RWPE1 (cell line): ENCODE measurements at places on chromosomes 2 and 18.

- no peak for DNase-seq
Measured at GRCh38 chr2:118535818-118536212, 311.6 kb downstream of the EN1 start.

- no peak for DNase-seq
Measured at GRCh38 chr2:100692381-100692780, 127.6 kb upstream of the NPAS2 start.

DNA sequence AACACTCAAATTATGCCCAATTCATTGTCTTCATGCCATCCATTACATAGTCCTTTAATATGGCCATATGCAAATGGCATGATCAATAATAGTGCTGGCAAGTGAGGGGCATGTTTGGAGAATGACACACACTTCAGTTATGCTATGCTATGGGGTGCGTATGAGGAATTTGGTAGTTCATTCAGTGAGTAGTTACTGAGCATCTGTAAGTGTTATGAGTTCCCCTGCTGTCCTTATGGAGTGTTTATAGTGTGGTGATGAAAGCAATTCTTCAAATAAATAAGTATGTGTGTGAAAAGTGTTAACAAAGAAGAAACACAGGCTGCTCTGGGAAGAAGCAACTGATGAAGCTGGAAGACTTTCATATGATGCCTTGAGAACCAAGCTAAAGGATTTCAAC lies 383.7 kb upstream of the SLC14A2 start:
- no peak for DNase-seq

DNA sequence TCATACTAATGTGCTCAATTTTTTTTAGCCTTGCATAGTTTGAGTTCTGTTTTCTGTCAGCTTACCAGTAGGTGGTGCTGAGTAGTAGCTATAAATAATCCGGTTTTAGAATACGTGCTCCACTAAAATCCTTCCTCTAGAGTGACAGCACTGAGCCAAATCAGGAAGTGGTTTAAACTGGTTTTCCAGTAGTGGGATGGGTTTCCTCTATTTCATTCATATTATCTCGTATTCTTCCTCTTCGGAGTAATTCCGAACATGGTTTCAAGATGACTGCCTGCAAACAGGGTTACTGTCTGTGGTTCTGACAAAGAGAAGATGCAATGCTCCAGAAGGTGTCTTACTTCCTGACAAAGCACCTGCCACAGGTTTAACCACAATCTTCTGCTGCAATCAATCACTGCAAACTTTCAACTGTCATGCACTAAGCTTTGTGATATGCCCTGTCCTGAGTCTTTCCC lies 496.9 kb upstream of the VRK2 start:
- no peak for DNase-seq

DNA sequence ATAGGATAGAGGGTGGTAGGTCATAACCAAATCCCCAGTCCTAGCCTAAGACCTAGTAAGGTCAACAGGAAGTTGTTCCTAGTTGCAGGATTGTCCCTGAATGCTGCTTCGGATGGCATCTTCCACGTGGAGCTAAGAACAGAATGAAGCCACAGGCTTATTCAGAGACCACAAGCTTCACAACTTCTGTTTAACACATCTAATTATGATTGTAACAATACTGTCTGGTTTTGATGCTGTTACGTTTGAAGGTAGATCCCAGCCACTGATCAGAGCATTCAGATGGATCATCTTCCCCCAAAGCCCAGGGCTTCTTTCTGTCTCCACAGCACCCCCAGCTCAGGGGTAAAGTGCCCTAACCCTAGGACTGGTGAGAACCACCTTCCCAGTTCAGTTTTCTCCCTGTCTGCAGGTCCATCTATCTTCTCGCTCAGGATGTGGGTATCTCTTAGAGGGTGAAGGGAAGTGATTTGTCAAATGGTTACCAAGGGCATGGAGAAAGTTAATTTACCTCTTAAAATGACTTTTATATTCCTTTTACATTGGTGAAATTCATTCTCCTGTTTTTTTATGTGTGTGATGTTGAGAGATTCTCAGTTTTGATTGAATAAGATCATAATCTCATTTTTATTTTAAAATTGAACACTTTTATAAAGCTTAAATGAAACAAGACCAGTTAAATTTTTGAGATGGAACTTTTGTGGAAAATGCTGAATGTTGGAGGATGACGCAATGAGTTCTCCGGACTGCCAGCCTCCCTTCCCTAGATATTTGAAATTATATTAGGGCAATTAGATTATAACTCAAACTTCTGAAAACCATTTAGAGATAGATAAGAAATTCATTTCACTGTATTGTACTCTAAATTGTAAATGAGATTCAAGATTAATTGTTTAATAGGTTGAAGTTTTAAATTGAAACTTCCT lies 66.5 kb downstream of the RHBDD1 start:
- DNase-seq: no peak

DNA sequence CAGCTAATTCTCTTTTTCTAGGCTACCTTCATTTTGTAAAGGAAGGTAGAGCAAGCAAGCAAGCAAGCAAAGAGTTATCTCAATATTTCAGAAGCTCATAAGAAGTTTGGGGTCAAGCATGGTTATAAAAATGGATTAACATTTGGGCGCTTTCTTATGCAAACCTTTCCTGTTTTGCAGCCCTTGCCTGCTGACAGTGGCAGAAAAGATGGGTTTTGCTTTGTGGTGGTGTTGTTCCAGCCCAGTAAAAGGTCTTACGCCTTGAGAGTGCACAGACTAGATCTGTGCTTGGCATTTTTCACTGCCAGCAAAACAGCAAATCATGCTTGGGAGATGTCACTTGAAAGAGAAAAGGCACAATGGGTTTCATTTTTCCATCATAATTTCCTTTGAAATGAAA lies 1320.6 kb upstream of the CELF4 start:
- DNase-seq: no peak

DNA sequence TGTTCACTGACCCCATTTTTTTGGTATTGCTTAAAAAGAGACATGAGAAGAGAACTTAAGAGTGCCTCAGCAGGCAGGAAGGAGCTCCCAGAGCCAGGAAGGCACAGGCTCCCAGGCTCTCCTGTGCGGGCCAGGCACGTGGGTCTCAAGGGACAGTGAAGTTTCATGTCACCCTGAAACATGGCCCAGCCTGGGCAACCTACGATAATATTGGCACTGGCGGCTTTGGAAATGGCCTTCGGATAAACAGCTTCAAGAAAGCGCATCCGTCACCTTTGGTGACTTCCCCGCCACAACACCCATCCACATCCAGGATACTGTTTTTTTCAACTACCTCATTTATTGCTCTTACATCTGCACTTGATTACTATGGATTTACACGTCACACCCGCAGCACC lies 30.5 kb downstream of the PXDN start:
- no peak for DNase-seq

DNA sequence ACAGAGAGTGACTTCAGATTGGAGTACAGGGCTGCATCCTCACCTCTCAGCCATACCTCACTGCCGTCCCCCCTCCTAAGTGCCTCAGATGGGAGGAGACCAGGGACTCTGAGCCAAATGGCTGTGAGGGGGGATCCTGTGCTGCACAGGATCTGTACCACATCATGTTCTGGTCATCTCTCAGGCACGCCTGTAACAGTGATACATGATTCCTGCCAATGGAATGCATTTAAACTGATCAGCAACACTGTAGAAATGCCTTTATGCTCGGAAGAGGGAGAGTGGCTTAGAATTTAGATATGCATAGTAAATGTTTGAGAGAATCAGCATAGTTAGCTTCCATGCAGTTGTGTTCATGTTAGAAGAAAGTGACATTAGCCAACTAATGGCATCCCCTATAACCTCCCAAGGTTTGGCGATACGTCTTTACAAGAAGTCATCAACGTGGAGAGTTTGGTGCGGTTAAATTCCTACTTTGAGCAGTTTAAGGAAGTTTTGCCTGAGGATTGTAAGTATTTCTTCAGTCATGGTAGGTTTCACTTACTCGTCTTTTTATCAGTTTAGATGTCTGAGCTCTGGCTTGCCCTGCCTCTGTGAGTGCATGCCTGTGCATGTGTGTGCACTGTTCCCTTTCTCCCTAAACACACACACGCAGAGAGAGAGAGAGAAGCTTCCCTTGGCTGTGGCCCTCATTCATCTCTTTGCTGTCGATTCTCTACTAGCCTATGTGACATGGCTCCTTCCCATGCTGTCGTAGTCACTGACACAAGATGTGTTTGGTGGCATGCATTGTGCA lies 40.0 kb downstream of the COA5 start:
- DNase-seq: peak; percentile 8

DNA sequence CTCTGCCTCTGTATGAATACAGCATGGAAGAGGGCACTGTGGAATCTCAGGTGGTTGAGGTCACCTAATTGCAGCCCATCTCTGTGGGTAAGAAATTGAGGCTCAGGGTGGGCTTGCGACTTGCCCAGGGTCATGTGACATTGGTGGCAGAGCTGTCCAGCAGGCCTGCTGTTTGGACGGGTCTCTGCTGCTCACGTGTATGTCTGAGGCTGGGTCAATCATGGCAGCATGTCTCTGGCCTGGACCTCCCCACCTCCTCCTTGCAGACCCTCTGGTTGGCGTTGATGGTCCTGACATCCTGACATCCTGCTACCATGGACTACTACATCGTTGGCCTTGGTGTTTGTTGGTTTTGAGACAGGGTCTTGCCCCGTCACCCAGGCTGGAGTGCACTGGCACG lies 64.3 kb upstream of the HPCAL1 start:
- no peak for DNase-seq

DNA sequence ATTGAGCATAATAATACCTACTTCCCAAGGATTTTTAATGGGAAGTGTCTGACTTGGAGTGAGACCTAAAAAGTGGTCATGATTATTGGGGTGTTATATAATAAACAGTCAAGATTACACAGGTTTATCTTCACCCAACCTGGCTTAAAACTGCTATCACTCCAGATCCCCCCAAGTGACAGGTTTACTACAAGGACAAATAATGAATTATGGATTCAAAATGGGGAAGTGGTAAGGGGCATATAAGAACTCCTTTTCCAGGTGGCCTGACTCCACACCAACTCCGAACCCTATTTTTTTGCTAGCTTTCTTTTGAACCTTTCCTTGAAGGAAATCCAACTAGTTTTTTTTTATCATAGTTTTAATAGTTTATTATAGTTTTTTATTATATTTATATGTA lies 663.0 kb upstream of the FANCL start:
- DNase-seq: no peak

- no peak for DNase-seq
Measured at GRCh38 chr2:191747170-191747530, 69.2 kb downstream of the NABP1 start.

DNA sequence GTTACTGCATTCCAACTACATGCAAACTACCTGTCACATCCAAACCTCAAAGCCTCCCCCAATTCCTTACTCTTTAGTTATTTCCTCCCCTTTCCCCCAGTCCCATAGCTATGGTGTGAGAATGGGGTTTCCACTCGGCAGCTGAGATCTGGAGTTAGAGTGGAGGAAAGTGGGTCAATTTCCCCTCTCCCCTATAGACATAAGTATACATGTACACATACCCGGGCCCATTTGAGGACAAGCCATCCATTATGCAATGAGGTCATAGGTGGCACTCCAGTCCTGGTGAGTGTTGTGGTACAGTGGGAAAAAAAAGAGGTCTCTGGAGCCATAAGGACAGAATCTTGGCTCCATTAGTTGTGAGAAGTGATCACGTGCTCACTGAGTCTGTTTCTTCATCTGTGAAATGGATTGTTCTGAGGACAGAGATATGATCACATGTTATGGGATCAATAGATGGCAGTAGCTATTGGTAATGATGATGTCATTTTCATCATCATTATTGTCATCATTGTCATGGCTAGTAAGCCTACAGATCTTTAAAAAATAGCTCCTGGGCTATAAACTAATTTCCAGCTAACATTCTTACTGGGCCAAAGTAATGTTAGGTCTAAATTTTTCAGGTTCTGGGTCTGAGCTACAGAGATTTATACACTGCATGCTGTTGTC lies 119.0 kb downstream of the BCL2L11 start:
- no peak for DNase-seq

- no peak for DNase-seq
Measured at GRCh38 chr2:219215871-219216534, 2.8 kb downstream of the ABCB6 start.

GRCh38 chr2:116211719-116212118 lies 1602.8 kb upstream of the DDX18 start:
- no peak for DNase-seq

DNA sequence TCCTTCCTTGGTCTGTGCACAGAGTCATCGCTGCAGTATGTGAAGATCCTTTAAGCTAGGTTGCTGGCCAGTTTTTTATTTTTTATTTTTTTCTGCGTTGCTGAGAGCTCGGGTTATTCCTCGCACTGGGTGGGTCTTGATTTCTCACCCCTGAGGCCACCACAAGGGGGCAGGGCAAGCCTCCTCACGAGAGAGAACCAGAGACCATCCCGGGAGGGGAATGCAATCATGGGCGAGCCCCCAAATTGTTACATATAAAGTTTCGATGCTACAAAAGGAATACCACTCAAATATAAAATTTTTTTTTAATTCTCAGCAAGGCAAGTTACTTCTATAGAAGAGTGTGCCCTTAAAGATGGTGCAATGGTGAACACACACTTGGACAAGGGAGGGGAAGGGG lies 24.9 kb downstream of the HTR2B start:
- DNase-seq: no peak

- no peak for DNase-seq
Measured at GRCh38 chr18:6203791-6204190, 210.9 kb downstream of the L3MBTL4 start.

GRCh38 chr2:71563872-71564271 lies 110.5 kb downstream of the DYSF start:
- no peak for DNase-seq

- peak; percentile 22 for DNase-seq
Measured at GRCh38 chr2:124001696-124002430, 23.2 kb upstream of the CNTNAP5 start.

GRCh38 chr2:29233428-29233827 lies 118.2 kb downstream of the CLIP4 start:
- peak; percentile 24 for DNase-seq

DNA sequence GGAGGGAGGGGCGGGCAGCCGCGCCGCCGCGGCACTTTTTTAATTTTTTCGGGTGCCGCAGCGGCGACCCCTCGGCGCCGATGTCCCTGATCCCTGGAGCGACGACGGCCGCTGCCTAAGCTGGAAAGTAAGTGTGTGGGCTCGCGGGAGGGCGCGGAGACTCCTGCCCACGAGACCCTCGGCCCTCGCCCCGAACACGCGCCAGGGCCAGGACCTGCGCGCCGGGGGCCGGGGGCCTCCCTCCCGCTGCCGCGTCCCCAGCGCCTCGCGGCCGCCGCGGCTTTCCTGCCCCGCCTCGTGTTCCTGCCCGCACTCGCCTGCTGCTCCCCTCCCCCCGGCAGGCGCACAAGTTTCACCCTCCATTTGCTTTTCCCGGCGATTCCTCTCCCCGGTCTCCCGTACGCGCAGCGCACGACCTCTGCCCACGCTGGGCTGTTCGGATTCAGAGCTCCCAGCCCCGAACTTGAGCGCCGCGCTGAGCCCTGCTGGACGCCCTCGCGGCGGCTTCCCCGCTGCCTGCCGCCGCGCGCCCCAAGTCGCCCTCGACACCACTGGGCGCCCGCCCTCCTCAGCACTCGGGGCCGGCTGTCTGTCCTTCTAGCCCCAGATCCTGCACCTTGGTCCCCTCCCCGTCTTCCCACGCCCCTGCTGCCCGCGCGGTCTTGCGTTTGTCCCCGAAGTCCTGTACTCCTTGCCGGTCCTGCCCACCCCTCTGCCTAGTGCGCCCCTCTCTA lies 507 bp downstream of the PKP4 start:
- DNase-seq: peak; percentile 58
